ENCODE measurements at places on chromosomes 2 and 18.

GRCh38 chr2:164910101-164910899 lies 45.0 kb downstream of the SLC38A11 start:
- DNase-seq, result no peak

GRCh38 chr2:208501206-208501605 lies 94.6 kb downstream of the PTH2R start:
- peak; percentile 68 for DNase-seq

DNA sequence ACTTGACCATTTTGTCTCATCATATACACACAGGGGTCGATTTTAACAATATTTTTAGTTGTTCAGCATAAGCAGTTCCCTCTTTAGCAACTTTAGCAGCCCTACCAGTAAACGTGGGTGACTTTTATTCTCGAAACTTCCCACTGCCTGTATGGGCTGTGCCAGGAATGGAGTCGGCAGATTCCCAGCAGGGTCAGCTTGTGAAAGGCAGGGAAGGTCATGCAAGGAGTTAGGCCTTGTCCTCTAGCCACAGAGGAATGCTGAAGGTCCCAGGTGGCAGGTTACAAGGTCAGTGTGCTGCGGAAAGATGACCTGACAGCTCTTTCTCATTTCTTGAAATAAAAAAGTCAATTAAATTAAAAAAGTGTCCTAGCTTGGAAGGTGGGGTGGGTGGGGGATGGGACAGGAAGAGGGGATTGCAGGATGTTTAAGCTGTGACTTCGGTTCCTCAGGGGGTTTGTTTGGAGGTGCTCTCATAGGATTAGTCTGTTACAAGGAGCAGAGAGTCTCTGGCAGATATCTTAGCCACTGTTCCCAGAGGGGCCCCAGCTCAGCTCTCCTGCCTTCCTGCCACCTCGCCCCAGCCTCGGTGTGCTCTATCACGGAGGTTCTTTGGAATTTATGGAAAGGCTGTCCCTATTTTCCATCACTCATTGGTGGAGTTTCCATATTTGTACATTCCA lies 21.4 kb downstream of the DRC1 start:
- DNase-seq, result no peak

- no peak for DNase-seq
These were observed 663.9 kb upstream of the CHAC2 start for GRCh38 chr2:53103679-53104078.

- no peak for DNase-seq
These were observed 66.6 kb downstream of the TWSG1 start for GRCh38 chr18:9401176-9401575.

GRCh38 chr2:168143813-168144212 lies 103.6 kb downstream of the STK39 start:
- no peak for DNase-seq

- no peak for DNase-seq
These were observed 36.5 kb upstream of the SNED1 start for GRCh38 chr2:240961910-240962299.

DNA sequence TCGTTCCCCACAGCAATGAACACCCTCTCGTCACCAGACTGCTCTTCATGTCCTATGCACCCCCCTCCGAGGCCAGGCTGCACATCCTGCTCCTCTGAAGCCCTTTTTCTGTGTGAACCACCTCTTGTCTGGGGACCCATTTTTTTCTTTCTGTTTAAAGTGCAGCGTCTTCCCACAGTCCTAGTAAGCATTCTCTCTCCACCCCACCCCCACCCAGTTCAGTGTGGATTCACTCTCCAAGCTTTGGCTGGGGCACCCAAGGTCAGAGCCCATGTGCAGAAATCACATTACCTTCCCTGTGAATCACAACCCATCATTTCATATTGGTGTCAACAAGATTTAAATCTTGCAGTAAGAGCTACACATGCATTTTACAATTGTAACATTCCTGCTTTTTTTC lies 26.4 kb upstream of the PKDCC start:
- no peak for DNase-seq

DNA sequence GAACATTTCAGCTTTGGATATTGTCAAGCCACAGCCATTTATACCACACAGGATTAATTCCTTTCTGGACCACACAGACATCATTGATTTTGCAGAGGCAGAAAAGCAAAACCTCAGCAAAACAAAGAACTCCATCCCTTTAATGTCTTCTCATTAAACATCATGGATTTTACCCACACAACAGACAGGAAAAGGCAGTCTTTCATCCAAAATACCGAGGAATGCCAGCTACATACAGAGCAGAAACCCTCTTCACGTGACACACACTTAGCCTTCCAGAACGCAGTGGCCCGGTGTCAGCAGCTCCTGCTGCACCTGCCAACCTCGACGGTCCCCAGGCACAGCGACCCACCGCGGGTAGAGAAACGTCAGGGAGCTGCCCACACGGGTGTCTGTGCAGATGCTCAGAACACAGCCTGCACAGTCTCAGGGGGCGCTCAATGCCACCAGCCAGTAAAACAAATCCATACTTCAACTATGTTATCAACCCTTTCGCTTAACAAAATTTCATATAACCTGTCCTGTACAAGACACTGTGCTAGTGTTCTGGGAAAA lies 304.5 kb downstream of the EIPR1 start:
- DNase-seq, result no peak

All from NCI-H1092 (cell line).